Renal cortex interstitium (tissue), 15 donors: ENCODE measurements at places on chromosomes 3 and 15. TPM values are rescaled to one million over a fixed set of nuclear protein-coding genes. Genes with fewer than 3 reads are reported as not detected.

The GRM7 gene
- 1.4 TPM for polyA plus RNA-seq

DNA sequence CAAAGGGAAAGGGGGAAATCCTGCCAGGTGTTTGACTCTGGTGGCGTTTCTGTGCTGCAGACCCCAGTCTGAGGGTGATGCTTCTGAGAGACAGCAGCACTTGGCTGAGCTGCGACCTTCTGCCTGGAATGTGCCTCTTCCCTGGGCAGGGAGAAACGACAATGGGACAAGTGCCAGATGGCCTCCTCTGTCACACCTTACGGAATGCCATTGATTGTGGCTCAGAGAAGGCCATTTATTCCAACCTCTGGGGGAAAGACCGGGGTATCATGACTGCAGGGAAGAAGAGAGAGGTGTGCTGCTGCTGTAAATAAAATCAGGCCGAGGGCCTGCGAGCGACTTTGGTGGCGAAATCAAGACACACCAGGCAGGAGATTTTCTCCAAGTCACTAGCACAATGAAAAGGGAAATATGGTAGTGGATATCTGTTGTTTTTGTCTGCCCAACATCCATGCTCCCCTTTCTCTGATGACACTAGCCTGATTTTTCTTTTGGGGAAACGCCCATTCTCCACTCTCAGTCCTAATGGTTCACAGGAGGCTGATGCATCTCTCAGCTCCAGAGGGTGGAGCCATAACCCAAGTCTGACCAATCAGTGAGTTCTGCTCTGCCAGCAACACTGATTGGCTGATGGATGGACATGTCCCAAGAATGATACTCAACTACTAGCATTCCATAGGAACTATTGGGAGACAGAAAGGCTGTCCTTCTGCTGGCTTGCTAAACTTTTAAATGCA lies 336.1 kb downstream of the FOXP1 start:
- no peak for DNase-seq

The MCF2L2 gene
- 0.81 TPM for polyA plus RNA-seq

DNA sequence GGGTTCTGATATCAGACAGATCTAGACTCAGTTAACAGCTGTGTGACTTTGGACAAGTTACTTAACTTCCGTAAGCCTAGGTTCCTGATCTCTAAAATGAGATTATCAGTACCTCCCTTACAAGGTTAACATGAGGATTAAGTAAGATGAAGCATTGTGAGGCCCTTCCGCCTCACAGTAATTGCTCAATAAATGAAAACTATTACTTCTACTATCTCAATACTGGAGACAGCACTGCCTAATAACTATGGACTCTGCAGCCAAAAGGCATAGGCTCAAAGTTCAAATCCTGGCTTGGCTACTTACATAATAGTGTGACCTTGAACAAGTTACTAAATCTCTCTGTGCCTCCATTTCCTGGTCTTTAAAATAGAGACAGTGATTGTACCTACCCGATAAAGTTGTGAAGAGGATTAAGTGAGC lies 82.0 kb upstream of the ATP11B start:
- no peak for DNase-seq
